Endodermal cell (in vitro differentiated cells): ENCODE measurements at places on chromosomes 5 and 9.

- no peaks in the 10 kb centered on the region for H3K27me3 ChIP-seq
- DNase-seq, result no peak
- no peak overlapping the region for H3K4me3 ChIP-seq
- no peaks in the 10 kb centered on the region for H3K4me1 ChIP-seq
- no peaks in the 10 kb centered on the region for H3K36me3 ChIP-seq
These were observed 325.8 kb downstream of the TMEM38B start for GRCh38 chr9:106020186-106020585.

DNA sequence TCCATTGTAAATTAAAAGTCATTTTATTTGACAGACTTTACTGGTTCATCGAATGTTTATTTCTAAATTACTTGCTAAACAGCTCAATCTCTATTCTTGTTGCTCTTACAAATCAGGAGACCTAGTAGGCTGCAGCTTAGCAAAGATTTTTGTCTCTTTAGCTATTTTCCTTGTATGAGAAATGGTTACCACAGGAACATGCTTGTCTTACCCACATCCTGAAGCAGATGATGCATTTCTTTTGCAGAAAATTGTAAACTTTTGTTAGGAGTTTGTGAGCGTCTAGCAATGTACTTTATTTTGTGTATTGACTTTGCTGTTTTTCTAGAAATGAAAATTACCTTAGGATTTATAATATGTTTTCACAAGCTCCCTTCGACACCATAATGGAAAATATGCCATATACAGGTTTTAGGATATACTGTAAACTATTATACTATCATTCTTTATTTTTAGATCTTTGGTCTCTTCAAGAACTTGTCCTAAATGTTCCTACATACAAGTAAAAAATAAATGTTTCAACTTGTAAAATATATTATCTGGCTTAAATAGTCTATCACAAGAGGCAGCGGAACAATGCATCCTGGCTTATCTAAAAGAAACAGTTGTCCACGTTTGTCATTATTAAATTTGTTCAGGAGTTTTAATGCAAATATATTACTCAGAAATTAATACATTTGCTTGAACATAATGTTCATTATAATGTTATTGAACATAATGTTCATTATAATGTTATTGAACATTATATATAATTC, 54.1 kb downstream of the SPEF2 start:
- DNase-seq, result no peak
- no peaks in the 10 kb centered on the region for H3K27me3 ChIP-seq
- H3K36me3 ChIP-seq, result no peaks in the 10 kb centered on the region
- peaks cover 3% of the 10 kb centered on the region for H3K4me1 ChIP-seq
- no peak overlapping the region for H3K4me3 ChIP-seq
- no peak overlapping the region for H3K27ac ChIP-seq

DNA sequence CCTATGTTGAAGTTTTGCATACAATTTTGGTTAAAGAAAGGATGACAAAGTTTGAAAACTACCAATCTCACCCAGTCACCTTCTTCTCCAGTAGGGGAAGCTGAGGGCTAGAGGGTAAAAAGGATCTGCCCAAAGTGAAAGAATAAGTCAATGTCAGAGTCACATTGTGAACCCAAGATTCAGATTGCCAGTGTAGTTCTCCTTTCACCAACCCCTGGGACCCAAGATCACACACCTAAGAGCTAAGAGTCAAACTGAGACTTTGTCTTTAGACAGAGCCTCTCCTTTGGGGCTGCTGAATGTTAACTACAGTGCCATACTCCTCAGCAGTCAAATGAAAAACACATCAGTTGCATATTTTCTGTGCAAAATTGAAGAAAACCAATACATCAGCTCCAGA, 210.6 kb downstream of the ATP10B start:
- H3K4me1 ChIP-seq, result peaks cover 13% of the 10 kb centered on the region
- H3K27me3 ChIP-seq, result no peaks in the 10 kb centered on the region
- no peaks in the 10 kb centered on the region for H3K36me3 ChIP-seq
- no peak overlapping the region for H3K4me3 ChIP-seq
- H3K27ac ChIP-seq, result no peak overlapping the region
- no peak for DNase-seq

- H3K4me3 ChIP-seq, result no peak overlapping the region
- H3K27me3 ChIP-seq, result no peaks in the 10 kb centered on the region
- no peak overlapping the region for H3K27ac ChIP-seq
- H3K4me1 ChIP-seq, result peaks cover 6% of the 10 kb centered on the region
These were observed 172.0 kb upstream of the KLF9 start for GRCh38 chr9:70586476-70586875.

DNA sequence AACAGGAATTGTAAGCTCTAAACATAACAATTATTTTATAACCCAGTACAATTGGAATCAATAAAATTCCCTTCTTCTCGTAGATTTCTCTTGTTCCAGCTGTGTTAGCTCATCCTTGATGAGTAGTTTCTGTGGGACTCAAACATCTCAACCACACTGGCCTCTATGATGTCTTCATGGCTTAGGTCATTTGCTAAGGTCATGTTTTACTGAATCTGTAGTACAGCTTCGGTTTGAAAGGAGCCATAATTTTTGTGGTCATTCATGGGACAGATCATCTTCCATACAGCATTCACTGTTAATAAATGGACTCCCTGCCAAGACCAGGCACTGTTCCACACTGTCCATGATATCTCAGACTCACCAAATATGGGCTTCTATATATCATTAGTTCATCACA, 369.0 kb upstream of the RFX3 start:
- H3K4me1 ChIP-seq, result peaks cover 13% of the 10 kb centered on the region
- no peaks in the 10 kb centered on the region for H3K27me3 ChIP-seq
- no peak overlapping the region for H3K4me3 ChIP-seq
- DNase-seq, result no peak
- H3K27ac ChIP-seq, result no peak overlapping the region

- no peak overlapping the region for H3K4me3 ChIP-seq
- no peak for DNase-seq
- no peak overlapping the region for H3K27ac ChIP-seq
- no peaks in the 10 kb centered on the region for H3K27me3 ChIP-seq
- no peaks in the 10 kb centered on the region for H3K4me1 ChIP-seq
These were observed 332.9 kb downstream of the RASEF start for GRCh38 chr9:82729991-82730589.

DNA sequence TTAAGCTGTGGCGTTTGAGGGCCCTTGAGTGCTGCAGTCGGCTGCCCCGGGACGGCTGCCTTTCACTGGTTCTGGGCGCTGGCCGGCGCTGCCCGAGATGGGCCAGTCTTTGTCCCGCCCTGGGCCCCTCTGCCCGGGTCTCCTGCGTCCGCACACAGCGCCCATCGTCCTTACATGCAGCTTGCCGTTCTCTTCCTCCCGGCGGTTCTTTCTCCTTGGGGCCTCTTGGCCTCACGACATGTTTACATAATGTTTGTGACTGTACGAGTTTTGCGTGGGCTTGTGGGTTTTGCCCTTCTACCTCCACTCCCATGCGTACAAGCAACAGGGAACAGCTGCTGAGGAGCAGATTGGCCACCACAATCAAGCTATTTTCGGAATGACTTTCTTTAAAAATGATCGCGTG, 618 bp downstream of the TNPO1 start:
- peak overlapping the region; percentile 92 for H3K4me3 ChIP-seq
- peaks cover 3% of the 10 kb centered on the region for H3K4me1 ChIP-seq
- no peaks in the 10 kb centered on the region for H3K36me3 ChIP-seq
- peak; percentile 84 for DNase-seq

DNA sequence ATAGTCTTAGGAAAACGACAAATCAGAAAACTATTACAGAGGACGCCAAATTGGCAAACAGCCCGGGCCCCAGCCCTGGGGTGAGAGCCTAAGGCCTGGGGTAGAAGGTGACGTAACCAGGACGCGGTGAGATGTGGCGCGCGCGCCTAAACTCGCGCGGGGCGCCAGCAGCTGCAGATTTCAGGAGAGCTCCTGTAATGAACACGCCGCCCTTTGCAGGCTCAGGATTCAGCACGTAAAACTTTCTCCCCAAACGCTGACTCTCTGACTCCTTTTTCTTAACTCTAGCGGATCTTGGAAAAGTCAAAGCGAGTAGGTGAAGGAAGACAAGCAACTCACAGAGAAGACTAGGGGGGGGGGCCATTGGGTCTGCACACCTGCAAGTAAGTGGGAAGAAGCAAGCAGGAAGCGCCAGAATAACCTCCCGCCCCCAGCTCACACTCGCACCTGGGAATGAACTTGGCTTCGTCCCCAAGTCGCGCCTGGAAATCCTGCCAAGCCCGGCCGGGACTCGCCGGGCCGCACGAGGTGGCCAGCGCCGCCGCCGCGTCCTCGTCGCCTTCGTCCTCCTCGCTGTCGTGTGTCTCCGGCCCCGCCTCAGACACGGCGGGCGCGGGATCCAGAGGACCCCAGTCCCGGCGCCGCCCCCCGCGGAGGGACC, 822 bp downstream of the RASEF start:
- peak overlapping the region; percentile 79 for H3K4me3 ChIP-seq
- H3K36me3 ChIP-seq, result no peaks in the 10 kb centered on the region
- H3K27ac ChIP-seq, result no peak overlapping the region
- peaks cover 72% of the 10 kb centered on the region for H3K27me3 ChIP-seq
- no peaks in the 10 kb centered on the region for H3K4me1 ChIP-seq

GRCh38 chr5:138470322-138471051, 5.2 kb downstream of the EGR1 start:
- peaks cover 10% of the 10 kb centered on the region for H3K36me3 ChIP-seq
- H3K27ac ChIP-seq, result no peak overlapping the region
- H3K27me3 ChIP-seq, result peaks cover 12% of the 10 kb centered on the region
- H3K4me3 ChIP-seq, result no peak overlapping the region

GRCh38 chr5:150636391-150637244, 3.8 kb upstream of the SYNPO start:
- H3K27me3 ChIP-seq, result no peaks in the 10 kb centered on the region
- no peak overlapping the region for H3K27ac ChIP-seq
- no peak overlapping the region for H3K4me3 ChIP-seq
- no peak for DNase-seq

DNA sequence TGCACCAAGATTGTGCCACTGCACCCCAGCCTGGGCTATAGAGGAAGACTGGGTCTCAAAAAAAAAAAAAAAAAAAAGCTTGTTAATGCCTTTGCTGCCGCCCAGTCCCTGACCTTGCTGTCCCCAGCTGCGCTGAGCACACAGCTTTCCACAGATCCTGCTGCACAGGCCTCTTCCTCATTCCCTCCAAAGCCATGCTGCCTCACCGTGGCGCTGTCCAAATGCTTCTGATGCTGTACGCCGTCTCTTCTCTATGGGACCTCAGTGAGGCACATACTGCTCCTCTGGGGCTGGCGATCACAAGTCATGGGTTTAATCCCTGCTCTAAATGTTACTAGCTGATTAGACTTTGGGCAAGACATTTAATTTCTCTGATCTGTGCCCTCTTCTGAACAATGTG, 234.1 kb downstream of the FBXL7 start:
- no peak overlapping the region for H3K27ac ChIP-seq
- DNase-seq, result no peak
- H3K4me3 ChIP-seq, result no peak overlapping the region
- H3K4me1 ChIP-seq, result no peaks in the 10 kb centered on the region
- no peaks in the 10 kb centered on the region for H3K36me3 ChIP-seq

DNA sequence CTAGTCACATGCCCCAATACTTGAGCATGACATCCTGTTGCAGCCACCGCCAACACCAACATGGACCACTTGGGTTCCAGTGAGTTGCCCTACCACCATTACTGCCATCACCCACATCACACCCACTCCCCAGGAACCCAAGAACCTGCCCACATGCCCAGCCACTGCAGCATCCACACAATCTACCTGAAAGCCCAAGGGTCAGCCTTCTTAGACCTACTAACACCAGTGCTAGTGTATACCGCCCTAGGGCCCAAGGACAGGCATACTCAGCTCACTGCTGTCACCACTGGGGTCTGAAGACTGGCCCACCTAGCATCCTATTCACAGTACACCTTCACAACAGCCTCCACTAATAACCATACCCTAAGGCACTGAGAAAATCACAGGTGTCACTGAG, 82.0 kb downstream of the SYK start:
- no peaks in the 10 kb centered on the region for H3K27me3 ChIP-seq
- DNase-seq, result peak; percentile 18
- no peaks in the 10 kb centered on the region for H3K36me3 ChIP-seq
- H3K4me3 ChIP-seq, result no peak overlapping the region

DNA sequence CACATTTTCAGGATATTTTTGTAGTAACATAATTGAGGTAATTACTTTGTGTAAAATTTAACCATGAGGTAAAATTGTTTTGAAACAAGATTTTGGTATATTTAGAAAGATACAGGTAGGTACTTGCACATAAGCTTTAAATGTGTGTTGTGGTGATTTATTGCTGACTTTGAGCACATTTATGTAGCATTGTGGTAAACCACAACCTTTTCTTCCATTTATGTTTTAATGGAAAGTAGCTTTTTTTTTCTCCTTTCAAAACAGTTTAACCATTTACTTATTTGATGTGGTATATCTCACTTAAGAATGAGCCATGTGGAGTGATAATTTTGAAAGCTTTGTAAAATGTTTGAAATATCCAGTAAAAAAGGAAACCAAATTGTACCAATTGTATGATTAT, 35.6 kb downstream of the FCHO2 start:
- H3K27ac ChIP-seq, result no peak overlapping the region
- no peaks in the 10 kb centered on the region for H3K27me3 ChIP-seq
- H3K36me3 ChIP-seq, result peaks cover 16% of the 10 kb centered on the region
- H3K4me3 ChIP-seq, result no peak overlapping the region
- H3K4me1 ChIP-seq, result no peaks in the 10 kb centered on the region
- DNase-seq, result no peak

- no peak overlapping the region for H3K4me3 ChIP-seq
- H3K4me1 ChIP-seq, result peaks cover 8% of the 10 kb centered on the region
- no peaks in the 10 kb centered on the region for H3K27me3 ChIP-seq
These were observed 115.9 kb downstream of the RGS3 start for GRCh38 chr9:113579283-113580040.

DNA sequence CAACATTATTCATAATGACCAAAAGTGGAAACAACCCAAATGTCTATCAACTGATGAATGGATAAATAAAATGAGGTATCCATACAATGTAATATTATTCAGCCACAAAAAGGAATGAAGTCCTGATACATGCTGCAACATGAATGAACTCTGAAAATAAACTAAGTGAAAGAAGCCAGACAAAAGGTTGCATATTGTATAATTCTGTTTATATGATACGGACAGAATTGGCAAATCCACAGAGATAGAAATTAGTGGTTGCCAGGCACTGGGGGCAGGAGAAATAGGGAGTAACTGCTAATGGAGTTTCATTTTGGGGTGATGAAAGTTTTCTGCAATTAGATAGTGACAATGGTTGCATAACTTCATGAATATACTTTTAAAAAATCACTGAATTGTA, 47.0 kb downstream of the KIF24 start:
- no peak for DNase-seq
- no peaks in the 10 kb centered on the region for H3K36me3 ChIP-seq
- H3K27me3 ChIP-seq, result no peaks in the 10 kb centered on the region
- H3K4me3 ChIP-seq, result no peak overlapping the region

GRCh38 chr5:160082614-160083500, 36.4 kb downstream of the PWWP2A start:
- H3K4me3 ChIP-seq, result no peak overlapping the region
- H3K4me1 ChIP-seq, result no peaks in the 10 kb centered on the region
- no peak overlapping the region for H3K27ac ChIP-seq
- no peaks in the 10 kb centered on the region for H3K27me3 ChIP-seq
